ENCODE measurements at places on chromosomes 4 and X.

DNA sequence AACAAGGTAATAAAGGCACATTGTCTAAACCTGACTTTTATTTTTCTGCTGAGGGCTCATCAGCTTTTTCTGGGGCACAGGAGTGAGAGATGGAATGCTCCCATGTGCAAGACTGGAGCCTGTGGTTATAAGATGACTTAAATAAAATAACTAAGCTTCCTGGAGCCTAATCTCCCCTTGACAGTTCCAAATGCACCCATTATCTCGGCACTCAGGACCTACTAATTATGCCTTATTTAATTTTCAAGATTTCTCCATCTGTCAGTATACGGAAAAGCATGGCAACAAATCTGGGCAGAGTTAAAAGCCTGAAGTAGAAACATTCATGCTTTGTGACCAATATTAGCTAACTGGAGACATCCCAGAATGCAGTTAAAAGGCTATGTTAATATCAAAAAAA, 416.7 kb upstream of the TEX13C start:
- no peak for DNase-seq

- DNase-seq = no peak
These were observed 22.3 kb downstream of the APLN start for GRCh38 chrX:129632443-129632842.

DNA sequence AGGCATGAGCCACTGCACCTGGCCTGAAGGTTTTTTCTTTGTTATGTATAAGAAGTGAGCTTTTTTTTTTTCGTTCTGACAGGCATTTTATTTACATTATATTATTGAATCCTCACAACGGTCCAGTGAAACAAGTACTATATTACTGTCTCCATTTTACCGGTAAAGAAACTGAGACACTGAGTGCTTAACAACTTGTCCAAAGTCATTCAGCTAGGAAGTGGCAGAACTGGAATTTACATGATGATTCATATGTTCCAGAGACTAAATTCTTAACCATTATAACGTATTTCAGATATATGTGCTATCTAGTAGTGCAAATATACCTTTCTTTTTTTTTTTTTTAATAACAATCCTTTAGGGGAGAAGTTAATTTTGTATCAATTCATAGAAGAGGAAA, 18.4 kb upstream of the SLC6A14 start:
- DNase-seq = no peak

- DNase-seq = no peak
These were observed 91.9 kb upstream of the SH3RF1 start for GRCh38 chr4:169362607-169363006.

DNA sequence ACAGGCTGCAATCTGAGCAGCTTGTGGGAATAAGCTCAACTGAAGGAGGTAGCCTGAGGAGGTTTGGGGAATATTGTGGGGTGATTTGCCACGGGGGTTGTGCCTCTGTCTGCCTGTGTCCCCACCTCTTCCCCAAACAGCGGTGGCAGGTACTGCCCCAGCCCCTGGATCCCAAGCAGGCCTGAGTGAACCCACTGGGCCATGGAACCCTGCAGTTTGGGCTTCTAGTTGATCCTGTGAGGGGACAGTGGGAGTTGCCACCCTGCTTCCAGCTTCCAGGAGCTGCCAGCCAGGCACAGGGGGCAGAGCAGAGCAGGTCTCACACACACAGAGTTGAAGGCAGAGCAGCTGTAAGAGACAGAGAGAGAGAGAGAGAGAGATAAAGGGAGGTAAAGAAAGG, 97.4 kb downstream of the PJA1 start:
- no peak for DNase-seq
